ENCODE measurements at places on chromosomes 3 and 15.

DNA sequence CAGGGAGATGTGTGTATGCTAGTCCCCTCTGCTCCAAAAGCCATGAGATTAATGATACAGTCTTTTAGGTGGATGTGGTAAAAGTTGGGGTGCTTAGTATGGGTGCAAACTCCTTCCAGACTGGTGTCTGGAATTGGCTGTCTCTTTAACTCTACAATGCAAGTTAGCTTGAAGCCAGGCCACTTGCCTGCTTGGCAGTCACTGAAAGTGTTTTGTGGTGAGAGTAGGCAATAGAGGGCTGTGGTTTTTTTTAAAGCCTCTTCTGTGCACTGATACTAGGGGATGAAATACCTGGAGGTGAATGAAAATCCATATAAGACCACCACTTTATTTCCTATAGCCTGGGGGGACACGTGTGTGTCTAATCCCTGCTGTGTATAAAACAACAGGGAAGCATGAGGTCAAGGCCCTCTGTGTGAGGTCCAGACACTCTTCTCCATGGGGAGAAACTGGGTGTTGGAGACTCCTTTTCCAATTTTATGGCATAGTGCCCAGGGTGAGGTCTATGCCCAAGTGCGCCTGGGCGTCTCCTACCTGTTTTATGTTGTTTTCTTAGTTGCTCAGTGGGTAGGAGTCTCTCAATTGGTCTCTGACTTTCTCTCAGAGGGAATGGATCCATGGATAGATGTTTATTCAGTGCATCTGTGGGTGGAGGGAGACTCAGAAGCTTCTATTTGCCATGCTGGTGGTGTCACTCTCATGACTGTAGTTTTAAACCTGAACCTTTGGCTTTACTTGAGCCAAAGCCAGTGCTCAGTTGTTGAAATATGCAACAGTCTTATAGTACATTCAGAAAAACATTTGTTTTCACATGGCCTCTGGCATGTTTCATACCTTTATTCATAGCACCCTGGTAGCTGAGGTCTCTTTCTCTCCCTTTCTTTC, 327.8 kb upstream of the ATP11B start:
- DNase-seq, result no peak

- no peak for DNase-seq
Observed at GRCh38 chr3:39255503-39256325, 24.1 kb downstream of the CX3CR1 start.

- DNase-seq, result no peak
Observed at GRCh38 chr15:64461721-64462162, 1.4 kb downstream of the ZNF609 start.

GRCh38 chr15:28165791-28166190, 66.7 kb upstream of the OCA2 start:
- DNase-seq, result no peak

- no peak for DNase-seq
Observed at GRCh38 chr3:142628801-142629200, 32.6 kb downstream of the PLS1 start.

- no peak for DNase-seq
Observed at GRCh38 chr3:32913790-32914446, 37.5 kb upstream of the CCR4 start.

DNA sequence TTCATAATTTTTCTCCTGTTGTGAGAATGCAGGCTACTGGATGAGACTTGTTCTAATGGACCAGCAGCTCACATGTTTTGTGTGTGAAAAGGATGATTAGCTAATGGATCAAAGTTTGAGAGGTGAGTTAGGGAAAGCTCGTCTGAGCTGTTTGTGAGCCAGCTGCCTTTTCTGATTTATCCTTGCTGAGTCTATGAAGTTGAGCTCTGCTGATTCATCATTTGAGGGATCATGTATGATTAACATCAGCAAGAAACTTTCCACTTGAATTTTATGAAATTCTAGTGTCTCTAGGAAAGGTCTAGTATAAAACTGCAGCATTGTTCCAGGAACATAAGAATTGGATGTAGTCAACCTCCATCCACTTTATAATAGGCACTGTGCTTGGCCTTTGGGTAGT, 698.7 kb downstream of the NTRK3 start:
- no peak for DNase-seq

DNA sequence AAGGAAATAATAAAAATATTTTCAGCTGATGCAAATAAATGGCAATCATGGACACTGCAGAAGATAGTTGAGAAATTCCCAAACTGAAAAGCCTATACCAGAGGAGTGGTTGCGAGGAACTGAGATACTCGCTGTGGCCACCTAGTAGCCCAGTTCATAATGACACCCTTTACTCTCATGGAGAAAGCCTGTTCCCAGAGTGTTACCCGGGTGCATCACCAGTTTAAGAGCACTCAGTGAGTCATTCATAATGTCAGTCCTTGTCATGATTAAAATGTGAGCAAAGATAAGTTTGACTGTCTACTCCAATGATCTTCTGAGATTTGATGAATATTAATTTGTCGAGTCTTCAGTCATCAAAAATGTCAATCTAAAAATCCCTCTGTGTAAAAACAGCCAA, 138.4 kb upstream of the LRRC3B start:
- DNase-seq, result no peak

- DNase-seq, result no peak
Observed at GRCh38 chr3:94098452-94098851, 35.6 kb downstream of the NSUN3 start.

GRCh38 chr15:31285772-31286261, 40.8 kb upstream of the KLF13 start:
- DNase-seq, result no peak

DNA sequence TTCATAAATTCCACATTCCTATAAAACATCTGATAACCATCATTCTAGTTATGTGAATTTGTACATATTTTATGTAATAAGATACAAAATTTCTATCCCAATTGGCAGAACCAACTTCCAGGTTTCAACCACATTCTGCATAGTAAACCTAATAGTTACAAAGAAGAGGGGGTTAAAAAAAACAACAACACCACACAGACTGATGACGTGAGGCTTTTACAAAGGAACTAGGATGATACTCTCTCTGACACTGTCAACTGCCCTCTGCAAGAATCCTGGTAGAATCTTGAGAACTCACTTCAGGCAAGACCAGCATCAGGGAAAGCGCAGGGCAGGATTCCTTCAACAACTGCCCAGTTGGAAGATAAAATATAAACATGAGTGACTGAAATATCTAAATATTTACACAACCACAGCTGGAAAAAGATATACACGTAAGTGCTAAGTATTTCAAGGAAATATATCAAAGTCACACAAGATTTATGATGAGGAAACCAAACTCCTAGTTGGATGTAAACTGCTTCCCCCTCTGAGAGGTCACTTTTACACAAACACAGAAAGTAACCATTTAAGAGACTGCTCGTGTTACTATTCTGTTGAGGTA, 816.4 kb downstream of the ROBO1 start:
- DNase-seq, result no peak
